ENCODE measurements at places on chromosomes 16 and 17. TPM values are rescaled to one million over a fixed set of nuclear protein-coding genes. Genes with fewer than 3 reads are reported as not detected.

GRCh38 chr17:10114931-10115535 lies 83.4 kb downstream of the GAS7 start:
- DNase-seq, result peak; percentile 97

- DNase-seq, result no peak
These were observed 16.0 kb upstream of the RASD1 start for GRCh38 chr17:17511881-17512858.

DNA sequence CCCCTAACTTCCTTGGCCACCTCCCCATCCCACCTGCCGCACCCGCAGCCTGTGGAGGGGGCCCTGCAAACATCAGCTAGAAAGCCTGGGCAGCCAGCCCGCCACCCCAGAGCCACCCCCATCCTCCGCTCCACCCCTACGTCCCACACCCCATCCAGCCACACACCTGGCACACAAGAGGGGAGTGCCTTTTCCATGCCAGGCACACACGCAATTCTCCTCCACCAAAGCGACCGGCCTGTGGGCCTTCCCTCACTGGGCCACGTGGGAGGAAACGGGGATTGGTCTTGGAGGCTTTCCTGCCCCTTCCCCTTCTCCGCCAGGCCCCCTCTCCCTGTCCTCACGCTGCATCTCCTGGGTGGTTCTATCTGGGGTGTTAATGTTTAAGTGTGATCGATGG lies 48.7 kb upstream of the TNRC6C start:
- DNase-seq, result no peak

DNA sequence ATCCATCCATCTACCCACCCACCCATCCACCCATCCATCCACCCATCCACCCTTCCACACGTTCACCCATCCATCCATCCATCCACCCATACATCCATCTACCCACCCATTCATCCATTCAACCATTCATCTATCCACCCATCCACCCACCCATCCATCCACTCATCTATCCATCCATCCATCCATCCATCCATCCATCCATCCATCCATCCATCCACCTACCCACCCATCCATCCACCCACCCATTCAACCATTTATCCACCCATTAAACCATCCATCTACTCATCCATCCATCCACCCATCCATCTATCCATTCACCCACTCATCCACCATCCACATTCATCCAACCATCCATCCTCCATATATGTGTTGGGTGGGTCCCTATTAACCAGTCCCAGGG lies 26.2 kb upstream of the RPTOR start:
- DNase-seq, result no peak

- DNase-seq, result no peak
These were observed 12.2 kb upstream of the KCNJ2 start for GRCh38 chr17:70157151-70157550.

DNA sequence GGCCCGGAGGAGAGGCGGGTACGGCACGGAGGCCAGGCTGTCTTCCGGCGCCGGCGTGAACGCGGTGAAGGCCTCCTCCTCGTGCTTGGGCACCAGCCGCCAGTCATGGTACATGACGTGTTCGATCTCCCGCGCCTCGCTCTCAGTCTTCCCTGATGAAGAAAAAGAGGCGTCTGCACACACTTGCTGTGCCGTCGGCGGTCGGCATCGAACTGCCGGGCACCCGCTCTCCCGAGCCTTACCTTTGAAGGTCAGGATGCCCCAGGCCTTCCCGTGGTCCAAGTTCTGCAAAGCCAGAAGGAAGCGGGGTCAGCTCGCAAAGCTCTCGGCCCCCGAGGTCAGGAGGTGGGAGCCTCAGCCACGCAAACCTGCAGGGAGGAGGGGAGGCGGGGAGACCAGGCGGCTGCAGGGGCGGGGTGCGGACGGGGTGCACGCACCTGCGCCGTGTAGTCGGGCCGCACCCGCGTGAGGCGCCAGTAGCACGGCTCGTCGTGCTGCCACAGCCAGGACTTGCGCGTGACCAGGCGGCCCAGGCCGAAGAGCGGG lies at the start of gene EME2:
EME2 (plus strand) TSS at position 449 of the 546 bp plus-strand sequence. CDS start 418 bp downstream, outside the sequence.
- DNase-seq, result peak; percentile 50

- no peak for DNase-seq
These were observed 482.8 kb downstream of the CDH13 start for GRCh38 chr16:83109490-83110125.

DNA sequence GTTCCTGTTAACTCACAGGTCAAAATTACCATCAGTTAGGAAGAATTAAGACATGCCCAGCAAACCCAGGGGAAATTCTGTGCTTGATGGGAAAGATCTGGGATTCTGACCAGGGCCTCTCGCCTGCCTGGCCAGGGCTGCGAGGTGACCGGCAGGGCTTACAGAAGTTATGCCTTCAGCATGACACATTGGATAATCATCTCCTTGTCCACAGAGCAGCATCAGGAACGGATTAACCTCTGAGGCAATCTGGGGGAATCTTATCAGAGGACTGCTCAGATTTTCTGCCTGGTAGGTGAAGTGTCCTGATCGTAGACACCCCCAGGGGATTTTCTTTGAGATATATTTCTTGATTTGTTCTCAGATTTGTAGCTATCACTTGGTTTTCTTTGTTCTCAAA lies 172.5 kb downstream of the HS3ST3A1 start:
- DNase-seq, result no peak

DNA sequence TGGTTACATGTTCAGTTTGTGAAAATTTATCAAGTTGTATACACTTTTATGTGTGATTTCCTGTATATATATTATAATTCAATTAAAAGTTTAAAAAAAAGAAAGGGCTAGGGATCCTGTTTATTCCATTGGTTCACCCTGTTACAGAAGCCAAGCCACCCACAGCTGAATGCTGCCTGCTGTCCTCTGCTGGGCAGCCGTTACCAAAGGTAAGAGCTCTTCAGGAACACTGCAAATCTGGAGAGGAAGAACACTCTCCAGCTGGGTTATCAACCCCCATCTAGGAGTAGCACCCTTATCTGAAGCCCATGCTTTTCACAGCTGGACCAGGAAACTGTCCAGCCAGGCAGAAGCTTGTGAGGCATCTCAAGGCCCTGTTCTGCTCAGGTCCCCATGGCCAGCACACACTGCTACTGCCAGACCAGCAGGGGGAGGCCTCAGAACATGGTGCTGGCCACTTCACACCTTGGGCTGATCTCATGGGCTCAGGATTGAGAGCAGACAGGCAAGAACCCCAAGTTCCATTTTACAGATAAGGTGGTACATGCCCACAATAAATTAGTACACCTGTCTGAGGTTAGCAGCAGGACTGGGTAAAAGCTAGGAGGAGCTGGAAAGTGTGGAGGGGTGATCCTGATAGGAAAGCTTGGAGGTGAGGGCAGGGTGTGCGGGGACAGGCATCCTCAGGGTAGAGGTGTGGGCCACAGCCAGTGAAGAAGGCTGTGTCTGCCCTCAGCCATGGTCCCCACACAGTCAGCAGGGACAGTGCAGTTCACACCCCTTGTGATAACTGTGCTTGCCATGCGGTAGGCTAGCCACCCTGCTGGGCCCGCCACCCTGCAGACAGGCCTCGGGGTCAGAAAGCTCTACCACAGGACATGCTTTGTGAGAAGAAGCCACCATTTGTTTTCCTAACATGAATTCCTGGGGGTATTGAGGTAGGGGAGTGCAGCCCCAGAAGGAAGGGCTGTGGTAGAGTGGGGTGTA lies 54.3 kb upstream of the SREBF1 start:
- DNase-seq, result peak; percentile 72

GRCh38 chr16:11833951-11834695 lies 17.2 kb downstream of the RSL1D1 start:
- no peak for DNase-seq

GRCh38 chr17:77926981-77927380 lies 31.5 kb upstream of the TNRC6C start:
- DNase-seq, result no peak

GRCh38 chr16:79823639-79824038 lies 223.1 kb upstream of the MAF start:
- no peak for DNase-seq

GRCh38 chr16:19005561-19006445 lies 22.1 kb downstream of the TMC7 start:
- DNase-seq, result no peak

DNA sequence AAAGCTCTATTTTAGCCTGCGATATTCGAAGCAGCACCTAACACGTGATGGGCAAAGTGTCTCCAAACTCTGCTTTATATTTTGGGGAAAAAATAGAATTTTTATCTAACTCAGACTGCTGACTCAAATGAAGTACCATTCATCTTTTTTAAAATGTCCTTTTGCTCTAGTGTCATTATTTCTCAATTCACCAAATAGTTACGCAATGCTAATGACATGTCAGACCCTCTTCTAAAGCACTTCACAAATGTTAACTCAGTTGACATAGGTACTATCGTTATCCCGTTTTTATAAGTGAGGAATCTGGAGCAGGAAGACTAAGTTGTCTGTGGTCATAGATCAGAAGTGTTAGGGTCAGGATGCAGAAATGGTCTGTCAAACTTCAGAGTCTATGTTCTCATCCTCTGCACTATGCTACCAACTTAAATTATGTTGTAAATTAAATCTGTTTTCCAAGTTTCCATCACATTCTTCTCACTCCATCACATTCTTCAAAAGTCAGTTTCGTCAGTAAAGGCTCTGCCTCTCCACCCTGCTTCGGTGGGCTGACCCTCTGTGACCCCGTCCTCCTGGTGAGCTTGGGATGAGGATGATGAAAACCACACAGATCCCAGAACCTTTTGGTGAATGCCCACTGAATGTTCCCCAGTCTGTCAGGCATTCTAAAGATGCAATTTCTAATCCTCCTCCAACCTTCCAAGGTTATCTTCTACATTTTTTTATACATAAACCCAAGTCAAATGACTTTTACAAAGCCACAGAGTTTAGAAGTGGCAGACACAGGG lies 102.8 kb downstream of the ADAMTS18 start:
- DNase-seq, result no peak

GPR139 gene
- not detected for total RNA-seq

GAST gene
- not detected for total RNA-seq

CACNG5 gene
- not detected for total RNA-seq

CHST5 gene
- total RNA-seq, result 0.45 TPM

FA2H gene
- 0.18 TPM for total RNA-seq

SOCS3 gene
- 6.6 TPM for total RNA-seq

NPIPA8 gene
- 0.29 TPM for total RNA-seq

SHCBP1 gene
- total RNA-seq, result 2.0 TPM

NAGPA gene
- 7.6 TPM for total RNA-seq

All from right cardiac atrium (tissue), 5 donors.